ENCODE measurements at places on chromosomes 6 and 20.

- peak; percentile 62 for DNase-seq
Observed at GRCh38 chr20:23652371-23652770, 14.6 kb upstream of the CST3 start.

DNA sequence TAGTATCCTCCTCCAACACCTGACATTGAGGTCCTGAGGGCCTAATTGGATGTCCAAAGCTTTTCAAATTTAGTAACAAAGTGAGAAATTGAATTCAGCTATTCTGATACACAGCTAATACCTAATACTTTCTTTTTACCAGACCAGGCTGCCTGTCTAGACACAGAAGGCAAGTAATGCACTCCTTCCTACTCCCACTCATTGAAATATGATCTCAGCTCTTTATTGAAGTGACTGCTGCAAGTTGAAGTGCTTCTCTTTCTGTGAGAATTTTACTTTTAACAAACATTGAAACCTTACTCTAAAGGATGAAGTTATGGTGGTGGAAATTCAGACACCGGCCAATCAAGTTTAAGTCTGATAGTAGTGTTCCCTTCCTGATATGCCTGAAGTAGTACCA is 90.8 kb upstream of the OGFRL1 start:
- DNase-seq = no peak

DNA sequence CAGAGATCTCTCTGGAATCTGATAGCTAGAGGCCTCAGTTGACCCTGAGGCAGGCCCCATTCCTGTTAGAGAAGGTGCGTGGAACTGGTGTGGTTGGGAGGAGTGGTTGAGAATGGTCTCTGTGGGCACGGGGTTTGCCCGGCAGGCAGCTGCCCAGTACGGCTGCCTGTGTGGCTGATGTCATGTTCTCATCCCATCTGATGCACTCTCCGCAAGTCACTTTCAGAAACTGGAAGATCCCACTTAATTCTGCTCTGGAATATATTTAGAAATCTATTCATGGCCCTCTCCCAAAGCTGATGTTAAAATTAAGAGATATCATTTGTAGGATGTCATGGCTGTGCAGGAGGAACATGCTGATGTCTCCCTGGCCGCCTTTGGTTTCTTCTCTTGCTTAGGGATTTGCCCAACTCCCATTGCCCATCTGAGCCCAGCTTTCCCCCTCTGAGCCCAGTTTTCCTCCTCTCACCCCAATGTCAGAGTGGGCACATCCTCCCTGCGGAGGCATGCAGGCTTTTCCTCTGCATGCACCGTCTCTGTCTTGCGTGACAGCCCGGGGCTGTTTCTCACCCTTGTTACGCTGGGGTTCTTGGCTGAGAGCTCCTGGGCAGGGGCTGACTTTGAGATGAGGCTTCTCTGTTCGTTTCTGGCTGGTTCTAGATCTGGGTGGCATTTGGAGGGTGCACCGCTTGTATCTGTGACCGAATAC is 21.0 kb downstream of the PHACTR3 start:
- DNase-seq = no peak

DNA sequence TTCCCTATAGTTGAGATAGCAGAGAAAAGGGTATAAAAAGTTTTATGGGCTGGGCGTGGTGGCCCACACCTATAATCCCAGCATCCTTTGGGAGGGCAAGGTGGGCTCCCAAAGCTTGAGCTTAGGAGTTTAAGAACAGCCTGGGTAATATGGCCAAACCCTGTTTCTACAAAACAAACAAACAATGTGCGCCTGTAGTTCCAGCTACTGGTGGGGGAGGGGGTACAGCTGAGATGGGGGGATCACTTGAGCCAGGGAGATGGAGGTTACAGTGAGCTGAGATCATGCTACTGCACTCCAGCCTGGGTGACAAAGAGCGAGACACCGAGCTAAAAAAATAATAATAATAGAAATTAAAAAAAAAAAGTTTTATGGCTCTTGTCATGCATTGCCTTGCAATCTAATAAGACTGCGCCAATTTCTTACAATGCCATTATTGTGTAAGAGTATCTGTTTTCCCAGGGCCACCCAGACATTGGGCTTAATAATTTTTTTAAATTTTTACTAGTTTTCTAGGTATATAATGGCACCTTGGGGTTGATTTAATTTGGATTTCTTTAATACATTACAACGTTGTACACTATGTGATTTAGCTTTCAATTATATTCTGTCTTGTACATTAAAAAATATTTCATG is 3.9 kb downstream of the ACSS2 start:
- DNase-seq = no peak

- peak; percentile 21 for DNase-seq
Observed at GRCh38 chr6:38493931-38494547, 145.7 kb downstream of the BTBD9 start.

DNA sequence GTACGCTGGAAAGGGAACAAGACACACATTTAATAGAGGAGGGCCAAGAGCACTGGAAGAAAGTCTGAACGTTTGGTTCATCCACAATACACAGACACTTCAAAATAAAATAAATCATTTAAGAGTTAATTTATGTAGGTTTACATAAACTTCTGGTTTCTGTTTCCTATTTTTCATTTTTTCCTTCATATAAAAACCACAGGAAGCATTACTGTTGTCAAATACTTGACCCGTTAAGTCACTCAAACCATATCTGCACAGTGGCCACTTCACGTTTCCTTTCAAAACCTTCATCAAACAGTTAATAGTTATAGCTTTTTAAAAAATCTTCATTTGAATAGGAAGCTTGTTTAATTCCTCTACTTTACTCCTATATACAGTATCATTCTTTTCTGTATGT is 257.6 kb upstream of the THEMIS start:
- no peak for DNase-seq

- no peak for DNase-seq
Observed at GRCh38 chr20:32358632-32358882, 426 bp downstream of the ASXL1 start.

DNA sequence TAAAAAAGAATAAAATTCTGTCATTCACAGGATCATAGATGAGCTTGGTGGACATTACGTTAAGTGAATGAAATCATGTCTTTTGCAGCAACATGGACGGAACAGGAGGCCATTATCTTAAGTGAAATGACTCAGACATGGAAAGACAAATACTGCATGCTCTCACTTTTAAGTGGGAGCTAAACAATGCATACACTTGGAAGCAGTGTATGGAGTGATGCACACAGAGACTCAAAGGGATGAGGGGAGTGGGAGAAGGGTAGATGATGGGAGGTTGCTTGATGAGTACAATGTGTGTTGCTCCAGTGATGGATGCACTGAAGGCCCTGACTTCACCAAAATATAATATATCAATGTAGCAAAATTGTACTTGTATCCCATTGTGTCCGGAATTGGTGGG is 293.4 kb downstream of the CD109 start:
- no peak for DNase-seq

- DNase-seq = no peak
Observed at GRCh38 chr20:23078351-23079015, 7.6 kb downstream of the CD93 start.

- DNase-seq = no peak
Observed at GRCh38 chr20:20993372-20993771, 112.8 kb downstream of the LINC00237 start.

DNA sequence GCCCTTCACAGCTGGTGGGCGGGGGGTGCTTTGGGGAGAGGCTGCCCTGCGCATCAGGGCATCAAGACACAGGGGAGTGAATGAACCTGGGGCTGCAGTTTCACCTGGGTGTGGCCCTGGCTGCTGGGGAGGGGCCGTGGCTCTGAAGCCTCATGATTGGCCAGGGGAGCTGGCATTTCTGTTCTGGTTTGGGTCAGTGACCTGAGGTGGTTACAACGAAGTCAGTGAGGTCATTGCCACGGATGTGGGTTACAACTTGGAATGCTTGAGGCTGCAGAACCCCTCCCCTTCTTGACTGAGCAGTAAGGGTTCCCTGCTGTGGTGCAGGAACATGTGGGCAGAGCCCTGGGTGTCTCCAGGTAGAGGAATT is 3.0 kb downstream of the TCEA2 start:
- DNase-seq = peak; percentile 74

- DNase-seq = no peak
Observed at GRCh38 chr20:36267605-36268381, 31.5 kb downstream of the AAR2 start.

GRCh38 chr6:30716879-30717128 is 277 bp downstream of the MDC1 start:
- no peak for DNase-seq

DNA sequence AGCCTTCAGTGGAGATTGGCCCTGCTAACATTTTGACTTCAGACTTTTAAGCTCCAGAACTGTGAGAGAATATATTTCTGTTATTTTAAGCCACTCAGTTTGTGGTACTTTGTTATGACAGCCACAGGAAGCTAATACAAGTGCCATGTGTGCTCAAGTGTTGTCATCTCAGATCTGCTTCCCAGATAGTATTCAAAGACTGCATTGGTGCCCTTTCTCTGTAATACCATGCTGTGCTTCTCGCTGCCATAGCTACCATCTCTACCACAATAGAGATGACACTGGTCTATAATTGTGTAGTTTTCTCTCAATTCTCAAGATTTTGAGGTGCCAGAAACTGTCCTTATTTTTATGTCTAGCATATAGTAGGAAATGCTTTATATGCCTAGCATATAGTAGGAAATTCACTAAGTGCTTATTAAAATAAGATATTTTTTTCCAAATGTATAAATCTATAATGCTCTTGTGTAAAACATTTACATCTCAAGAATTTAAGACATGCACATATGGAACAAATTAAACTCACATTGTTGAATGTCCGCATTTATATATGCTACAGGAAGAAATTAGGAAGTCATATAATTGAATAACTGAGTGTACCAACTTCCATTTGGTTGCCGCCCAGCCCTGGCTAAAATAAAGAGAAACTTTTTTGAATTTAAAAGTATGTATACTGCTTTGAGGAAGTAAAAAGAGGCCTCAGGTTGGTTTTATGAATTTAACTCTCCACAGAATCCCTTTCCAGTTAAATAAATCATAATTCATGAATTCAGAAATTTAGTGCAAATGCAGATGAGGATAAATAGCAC is 77.6 kb downstream of the TPBG start:
- DNase-seq = no peak

DNA sequence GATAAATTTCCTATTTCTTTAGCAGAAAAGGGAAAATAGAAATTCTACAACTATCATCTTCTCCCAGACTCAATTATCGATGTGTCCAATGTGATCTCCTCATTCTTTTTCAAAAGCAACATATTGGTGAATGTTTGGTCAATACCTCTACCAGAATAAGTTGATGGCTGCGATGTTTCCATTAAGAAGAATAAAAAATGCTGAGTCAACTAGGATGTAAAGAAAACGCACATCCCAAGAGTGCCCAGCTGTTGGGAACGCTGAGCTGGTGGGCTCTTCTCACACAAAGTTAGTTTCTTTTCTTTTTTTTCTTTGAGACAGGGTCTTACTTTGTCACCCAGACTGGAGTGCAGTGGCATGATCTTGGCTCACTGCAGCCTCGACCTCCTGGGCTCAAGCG is 39.8 kb downstream of the RAMACL start:
- DNase-seq = no peak

DNA sequence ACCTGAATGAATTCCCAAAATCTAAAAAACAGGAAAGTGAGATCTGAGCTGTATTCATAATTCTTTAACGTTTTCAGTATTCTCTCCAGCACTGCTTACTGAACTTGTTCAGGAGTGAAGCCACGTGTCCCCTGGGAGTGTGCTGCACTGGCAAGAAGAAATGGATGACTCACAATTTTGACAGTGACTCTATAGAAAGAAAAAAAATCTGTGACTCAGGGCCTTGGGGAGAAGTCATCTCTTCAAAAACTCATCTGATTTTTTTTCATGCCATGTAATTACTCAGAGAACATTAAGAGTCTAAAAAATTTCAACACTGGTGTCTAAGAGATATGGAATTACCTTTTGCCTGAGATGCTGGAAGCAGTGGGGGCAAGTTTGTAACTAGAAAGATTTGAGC is 39.7 kb downstream of the ANKEF1 start:
- DNase-seq = peak; percentile 74

- no peak for DNase-seq
Observed at GRCh38 chr6:118506071-118506638, 41.9 kb upstream of the PLN start.

- no peak for DNase-seq
Observed at GRCh38 chr6:3061501-3061941, 6.8 kb upstream of the RIPK1 start.

DNA sequence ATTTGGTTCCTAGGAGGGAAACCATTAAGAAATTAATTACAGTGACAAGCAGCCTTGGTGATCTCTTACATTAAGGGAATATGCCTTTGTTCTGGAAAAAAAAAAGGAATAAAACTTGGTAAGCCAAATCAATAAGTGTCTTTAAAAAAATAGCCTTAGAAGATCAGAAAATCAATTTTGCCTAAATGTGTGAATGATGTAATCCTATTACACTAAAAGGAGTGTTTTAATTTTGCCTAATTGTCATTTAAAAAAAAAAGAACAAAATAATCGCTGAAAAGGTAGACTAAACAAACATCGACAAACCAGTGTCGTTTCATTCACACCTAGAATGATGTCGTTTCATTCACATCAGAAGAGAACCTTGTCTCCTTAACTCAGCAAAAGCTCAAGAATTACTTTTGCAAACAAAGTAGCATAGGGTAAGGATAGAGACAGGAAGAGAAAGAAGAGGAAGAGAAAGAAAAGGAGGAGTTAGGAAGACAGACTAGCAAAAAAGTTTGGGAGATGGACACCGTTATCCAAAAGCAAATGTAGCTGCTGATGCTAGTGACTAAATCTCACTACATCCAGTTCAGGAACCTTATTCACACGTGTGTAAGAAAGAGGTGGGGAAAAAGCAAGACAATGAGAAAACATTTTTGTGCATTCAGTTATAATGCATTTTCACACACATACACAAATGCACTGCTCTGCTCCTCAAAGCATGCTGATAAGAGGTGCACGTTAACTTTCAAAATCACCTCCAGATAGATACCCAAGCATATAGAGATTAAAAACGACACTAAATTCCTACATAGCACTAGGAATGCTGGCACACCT is 60.6 kb downstream of the HIVEP2 start:
- no peak for DNase-seq

GRCh38 chr6:45310118-45310788 is 17.9 kb upstream of the RUNX2 start:
- no peak for DNase-seq

DNA sequence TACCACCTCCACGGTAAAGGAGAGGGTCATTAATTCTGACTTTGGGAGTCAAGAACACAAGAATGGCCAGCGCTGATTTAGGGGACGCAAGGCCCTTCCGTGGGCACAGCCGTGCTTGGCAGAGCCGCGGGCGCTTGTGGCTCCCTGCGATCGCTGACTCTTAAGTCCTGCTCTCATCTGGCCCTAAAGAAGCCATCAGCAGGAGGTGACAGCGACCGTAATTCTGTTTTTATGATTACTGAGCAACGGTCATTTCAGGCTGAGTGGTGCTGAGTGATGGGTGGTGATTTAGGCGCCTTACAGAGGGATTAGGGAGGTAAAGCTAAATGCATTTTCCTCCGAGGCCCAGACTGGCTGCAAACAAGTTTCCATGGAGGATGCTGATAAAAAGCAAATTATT is 364.6 kb upstream of the SULF2 start:
- no peak for DNase-seq

- DNase-seq = no peak
Observed at GRCh38 chr6:3773678-3774298, 22.3 kb upstream of the PXDC1 start.

All from kidney epithelial cell (primary cell).